Esophagus squamous epithelium (tissue), 5 donors: ENCODE measurements at places on chromosomes 16 and 17. TPM values are rescaled to one million over a fixed set of nuclear protein-coding genes. Genes with fewer than 3 reads are reported as not detected.

The ZNF598 gene
- 31.3 TPM for total RNA-seq

The C16orf86 gene
- not detected for total RNA-seq

The RAD51D gene
- total RNA-seq = 6.1 TPM

The SLC25A11 gene
- total RNA-seq = 29.3 TPM

The MEOX1 gene
- 6.1 TPM for total RNA-seq

The ITGB4 gene
- 77.1 TPM for total RNA-seq

DNA sequence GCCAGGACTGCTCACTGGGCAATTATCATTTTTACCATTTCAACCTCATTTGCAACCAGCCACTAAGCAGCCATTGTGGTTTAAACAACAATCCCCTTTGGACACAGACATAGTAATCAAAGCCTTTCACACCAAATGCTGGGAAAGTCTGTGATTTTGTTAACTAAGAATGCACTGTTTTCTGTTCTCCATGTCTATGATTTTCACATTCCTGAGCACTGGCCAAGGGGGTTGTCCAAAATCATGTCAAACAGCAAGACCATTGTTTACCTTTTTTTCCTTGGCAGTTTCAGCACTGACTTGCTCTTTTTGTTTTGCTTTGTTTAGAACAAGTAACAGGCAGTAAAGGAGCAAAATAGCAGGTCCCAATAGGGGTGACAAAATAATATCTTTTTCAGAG lies 106.3 kb upstream of the SIAH1 start:
- DNase-seq = no peak

- DNase-seq = no peak
Observed at GRCh38 chr16:68361485-68361884, 50.7 kb downstream of the PRMT7 start.

- no peak for DNase-seq
Observed at GRCh38 chr17:82772026-82772425, 20.2 kb downstream of the TBCD start.

GRCh38 chr17:62076864-62077788 lies 12.0 kb upstream of the MED13 start:
- DNase-seq = no peak

GRCh38 chr17:76106703-76107102 lies 3.1 kb upstream of the EXOC7 start:
- no peak for DNase-seq

DNA sequence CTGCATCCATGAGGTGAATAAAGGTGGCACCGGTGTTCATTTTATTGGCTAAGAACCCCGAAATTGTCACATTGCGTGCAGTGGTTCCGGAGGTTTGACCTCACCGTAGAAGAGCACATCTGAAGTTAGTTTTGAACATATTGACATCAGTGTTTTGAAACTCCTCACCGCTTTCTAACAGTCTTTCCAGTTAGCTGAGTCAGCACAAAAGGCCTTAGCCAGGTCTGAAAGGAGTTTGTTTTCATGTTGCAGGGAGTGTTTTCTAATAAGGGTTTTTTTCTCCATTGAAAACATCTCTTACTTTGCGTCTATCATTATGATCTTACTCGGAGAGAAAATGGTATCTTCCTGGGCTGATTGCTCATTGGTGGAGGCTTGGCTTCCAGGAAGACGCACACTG lies 174.5 kb upstream of the HSBP1 start:
- no peak for DNase-seq

GRCh38 chr16:55530316-55530856 lies 21.5 kb downstream of the LPCAT2 start:
- no peak for DNase-seq
